Activated CD8-positive, alpha-beta memory T cell treated with anti-CD3 and anti-CD28 coated beads for 1 hour (primary cell): ENCODE measurements at places on chromosomes 16 and 17.

DNA sequence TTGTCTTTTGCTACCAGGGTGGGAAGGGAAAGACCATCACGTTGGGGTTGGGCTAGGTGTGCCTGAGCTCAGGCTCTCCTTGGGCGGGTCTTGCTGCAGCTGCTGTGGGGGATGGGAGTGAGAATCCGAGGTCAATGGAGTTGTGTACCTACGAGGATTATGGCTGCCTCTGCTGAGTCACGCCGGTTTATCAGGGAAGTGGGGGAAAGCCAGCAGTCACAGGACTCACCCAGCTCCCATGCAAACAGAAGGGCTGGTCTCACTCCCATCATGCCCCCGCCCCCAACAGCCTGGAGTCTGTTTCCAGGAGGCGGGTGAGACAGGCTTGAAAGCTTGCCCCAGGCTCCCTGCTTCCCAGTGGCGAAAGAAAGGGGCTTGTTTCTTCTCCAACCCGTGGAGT is 1259.0 kb upstream of the GOT2 start:
- no peak for DNase-seq

DNA sequence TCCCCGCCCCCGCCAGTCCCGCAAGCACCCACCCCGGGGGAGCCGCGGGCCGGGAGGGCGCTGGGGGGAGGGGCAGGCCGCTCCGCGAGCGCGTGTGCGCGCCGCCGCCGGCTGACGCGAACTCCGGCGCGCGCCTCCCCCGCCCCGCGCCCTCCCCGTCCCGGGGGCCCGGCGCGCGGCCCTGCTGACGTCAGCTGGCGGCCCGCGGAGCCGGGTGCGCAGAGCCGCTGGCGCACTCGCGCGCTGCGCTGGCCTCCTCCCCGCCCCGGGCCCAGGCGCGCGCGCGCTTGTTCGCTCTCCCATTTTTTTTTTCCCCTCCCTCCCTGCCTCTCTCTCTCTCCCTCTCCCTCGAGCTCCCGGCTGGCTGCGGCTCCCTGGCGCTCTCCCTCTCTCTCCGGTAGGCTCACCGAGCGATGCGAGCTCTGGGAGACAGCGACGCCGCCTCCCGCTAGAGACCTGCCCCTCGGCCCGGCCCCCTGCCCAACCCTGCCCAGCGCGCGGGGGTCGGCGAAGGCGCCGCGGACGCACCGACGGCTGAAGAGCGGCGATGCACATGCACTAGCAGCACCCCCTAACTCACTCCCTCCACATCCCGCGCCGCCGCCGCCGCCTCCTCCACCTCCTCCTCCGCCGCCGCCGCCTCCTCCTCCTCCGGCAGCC is at the start of gene GNAO1:
GNAO1 (plus strand) TSS at position 334 of the 660 bp plus-strand sequence. CDS start 747 bp downstream, outside the sequence.
- DNase-seq: peak; percentile 50

DNA sequence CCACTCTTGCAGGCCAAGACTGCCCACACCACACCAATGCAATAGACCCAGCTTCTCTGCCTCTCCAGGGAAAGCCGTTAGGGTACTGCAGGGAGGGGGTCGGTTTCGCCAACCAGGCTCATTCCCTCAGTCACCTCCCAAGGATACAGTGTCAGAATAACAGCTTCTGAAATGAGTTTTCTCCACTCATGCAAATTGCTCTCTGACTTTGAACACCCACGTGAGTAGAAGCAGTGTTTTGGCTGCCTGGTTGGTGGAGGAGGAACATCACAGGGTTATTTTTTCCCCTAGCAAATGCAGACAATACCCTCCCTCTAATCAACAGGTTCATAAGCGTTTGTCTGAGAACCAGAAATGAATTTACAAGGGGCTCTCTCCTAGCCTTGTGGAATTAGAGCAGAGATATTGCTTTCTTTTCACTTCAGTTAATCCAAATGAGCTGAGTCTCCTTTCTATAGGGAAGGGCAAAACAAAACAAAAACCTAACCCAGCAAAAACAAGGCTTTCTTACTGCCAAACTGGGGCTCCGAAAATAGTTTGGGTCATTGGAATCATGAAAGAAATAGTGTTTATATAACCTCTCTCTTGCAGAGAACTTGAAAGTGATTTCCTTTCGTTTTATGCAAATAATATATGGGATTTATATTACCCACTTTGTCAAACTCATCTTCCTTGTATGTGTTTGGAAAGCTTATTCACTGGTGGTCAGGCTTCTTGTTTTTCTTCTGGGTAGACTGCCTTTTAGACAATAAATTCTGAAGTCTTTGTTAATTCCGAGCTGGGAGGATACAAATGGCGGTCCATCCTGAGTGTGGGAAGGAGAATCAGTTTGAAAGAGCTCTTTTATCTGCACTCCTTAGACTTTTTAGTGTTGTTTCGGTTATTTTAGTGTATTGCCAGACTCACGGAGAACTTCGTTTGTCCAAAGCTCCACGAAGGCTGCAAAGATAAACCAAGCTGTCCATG is 229.9 kb downstream of the MSI2 start:
- DNase-seq: no peak

- no peak for DNase-seq
Observed at GRCh38 chr17:17757956-17758845, 76.9 kb downstream of the RAI1 start.

DNA sequence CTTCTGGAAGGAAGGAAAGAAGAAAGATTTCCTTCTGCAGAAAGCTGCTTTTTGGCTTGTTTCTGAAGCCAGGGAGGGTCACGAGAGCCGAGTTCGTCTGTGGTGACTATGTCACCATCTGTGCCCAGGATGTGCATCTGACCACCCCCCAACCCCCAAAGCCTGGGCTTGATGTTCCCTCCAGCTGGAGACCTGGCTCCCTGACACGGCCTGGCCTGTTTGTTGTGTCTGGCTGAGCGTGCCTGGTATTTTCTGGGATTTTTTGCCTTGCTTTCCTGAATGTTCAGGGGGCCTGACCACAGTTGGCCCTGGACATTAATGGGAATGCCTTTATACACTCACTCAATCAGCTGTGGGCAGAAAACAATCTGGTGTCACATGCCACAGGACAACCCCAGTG is 38.9 kb downstream of the LGALS9 start:
- DNase-seq: no peak

DNA sequence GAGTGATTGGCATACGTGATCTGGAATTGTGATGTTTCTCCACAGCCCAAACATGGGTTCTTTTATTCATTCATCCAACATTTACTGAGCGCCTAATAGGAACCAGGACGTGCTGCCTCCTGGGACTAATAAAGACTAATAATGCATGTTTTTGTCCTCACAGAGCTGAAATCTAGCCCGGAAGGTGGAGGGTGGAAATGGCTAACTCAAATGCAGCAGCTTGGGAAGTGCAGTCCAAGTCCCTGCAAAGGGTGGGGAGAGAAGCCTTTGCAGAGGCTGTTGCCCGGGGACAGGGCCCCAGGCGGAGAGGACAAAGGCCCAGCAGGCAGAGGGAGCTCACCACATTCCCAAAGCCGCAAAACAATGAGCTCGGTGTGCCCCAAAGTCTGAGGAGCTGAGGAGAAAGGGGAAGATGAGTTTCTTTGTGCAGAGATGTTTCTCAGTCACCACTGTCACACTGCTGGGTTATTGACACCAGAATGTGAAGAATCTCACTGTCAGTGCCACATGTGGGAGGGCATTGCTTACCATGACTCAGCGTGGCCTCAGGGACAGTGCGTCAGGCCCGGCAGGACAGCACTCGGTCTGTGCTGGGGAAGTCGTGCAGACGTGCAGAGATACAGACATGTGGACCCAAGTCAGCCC is 118.2 kb upstream of the CHMP6 start:
- no peak for DNase-seq

DNA sequence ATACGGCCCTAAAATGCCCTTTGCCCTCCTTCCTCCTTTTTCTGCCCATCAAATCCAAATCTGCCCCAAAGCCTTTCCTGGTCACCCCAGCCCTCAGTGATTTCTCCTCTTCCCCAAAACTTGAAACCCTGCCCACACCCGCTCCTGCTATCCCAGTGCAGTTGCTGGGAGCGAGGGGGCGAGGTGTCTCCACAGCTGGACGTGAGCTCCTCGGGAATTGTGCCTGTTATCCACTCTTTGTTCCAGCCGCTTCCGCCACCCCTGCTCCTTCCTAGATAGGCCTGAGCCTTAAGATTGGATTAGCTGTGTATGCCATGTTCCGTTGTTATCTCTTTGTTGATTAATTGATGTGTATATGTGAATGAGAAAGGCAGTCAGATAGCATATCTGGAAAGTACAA is 2.6 kb upstream of the KRT35 start:
- DNase-seq: no peak

- DNase-seq: peak; percentile 58
Observed at GRCh38 chr17:48074322-48075081, 26.3 kb downstream of the NFE2L1 start.

DNA sequence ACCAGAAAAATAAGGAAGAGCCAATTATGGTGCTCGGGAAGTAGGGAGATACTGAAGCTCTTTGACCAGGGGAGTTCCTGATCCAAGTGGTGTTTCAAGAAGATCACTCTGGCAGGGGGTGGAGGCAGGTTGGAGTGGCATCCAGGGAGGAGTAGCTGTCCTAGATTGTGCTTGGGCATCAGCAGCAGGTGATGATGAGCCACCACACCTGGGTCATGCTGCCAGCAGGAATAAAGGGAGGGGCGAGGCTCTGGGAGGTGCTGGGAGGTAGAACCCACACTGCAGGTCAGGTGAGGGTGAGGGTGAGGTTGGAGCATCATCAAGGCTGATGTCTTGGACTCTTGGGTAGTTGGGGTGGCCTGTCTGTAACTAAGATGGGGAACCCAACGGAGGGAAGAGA is 35.4 kb upstream of the ADGRG1 start:
- no peak for DNase-seq

- DNase-seq: peak; percentile 30
Observed at GRCh38 chr16:69396187-69397061, 10.6 kb upstream of the TERF2 start.

GRCh38 chr17:65433592-65433991 is 127.9 kb downstream of the AXIN2 start:
- DNase-seq: no peak

- DNase-seq: no peak
Observed at GRCh38 chr17:41784207-41784744, 2.2 kb downstream of the JUP start.

- no peak for DNase-seq
Observed at GRCh38 chr17:17605729-17606088, 14.2 kb upstream of the PEMT start.

DNA sequence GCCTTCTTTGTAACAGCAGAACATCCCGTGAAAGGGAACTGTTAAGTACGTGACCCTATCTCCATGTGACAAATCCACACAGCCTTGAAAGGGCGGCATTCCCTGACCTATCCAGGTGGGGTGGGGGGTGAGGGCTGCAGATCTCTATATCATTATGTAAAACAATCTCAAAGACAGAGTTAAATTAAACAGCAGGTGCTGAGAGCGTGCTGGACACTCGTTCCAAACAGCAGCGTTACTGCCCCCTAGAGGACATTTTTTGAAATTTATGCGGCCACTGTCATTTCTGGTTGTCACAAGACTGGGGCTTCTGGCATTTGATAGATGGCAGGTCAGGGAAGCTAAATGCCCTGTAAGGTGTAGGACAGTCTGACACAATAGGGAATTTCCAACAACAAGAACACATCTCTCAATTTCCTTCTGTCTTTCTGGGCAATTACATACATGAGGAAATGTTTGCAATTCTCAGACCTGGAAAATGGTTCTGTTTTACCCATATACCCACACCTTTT is 6.7 kb upstream of the SLC25A39 start:
- peak; percentile 40 for DNase-seq

DNA sequence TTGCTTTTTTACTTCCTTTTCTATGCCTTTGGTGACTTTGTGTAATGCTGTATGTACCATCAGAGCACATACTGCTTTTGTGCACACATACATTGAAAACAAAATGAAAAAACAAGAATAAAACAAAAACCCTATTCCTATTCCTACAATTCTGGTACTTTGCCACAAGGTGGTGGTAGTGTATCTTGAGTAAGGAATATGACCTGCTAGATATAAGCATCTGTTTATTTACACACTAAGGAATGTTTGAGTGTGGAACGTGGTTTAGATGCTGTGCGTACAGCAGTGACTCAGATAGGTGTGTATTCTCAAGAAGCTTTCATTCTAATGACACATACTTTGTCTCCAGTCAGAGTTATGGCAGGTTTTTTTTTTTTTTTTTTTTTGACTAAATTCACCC is 606.2 kb downstream of the WWOX start:
- DNase-seq: no peak

DNA sequence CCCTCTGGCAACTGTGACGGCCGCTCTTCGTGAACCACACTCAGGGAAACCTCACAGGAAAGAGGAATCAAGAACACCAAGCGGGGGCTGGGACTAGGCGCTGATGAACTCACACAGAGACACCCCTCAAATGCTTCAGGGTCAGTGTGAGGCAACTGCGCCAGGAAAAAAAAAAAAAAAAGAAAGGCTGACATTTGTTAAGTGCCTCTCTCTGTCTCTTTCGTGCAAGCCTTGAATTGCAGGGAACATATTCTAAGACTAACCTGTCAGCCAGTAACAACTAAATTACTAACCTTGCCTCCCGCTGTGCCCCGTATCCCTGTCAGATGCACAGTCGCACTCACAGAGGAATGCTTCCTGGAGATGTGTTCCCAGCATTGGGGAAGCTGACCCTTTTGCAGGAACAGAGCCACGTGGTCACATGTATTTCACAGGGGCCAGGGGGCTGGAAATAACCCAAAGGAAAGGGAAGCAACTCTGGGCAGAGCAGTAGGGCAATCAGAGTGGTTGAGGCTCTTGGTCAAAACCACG is 247.8 kb downstream of the XYLT1 start:
- no peak for DNase-seq

GRCh38 chr16:87487361-87487924 is 5.4 kb downstream of the ZCCHC14 start:
- no peak for DNase-seq

GRCh38 chr16:68355447-68356248 is 44.8 kb downstream of the PRMT7 start:
- DNase-seq: no peak

GRCh38 chr16:49921791-49922456 is 66.0 kb upstream of the ZNF423 start:
- no peak for DNase-seq

DNA sequence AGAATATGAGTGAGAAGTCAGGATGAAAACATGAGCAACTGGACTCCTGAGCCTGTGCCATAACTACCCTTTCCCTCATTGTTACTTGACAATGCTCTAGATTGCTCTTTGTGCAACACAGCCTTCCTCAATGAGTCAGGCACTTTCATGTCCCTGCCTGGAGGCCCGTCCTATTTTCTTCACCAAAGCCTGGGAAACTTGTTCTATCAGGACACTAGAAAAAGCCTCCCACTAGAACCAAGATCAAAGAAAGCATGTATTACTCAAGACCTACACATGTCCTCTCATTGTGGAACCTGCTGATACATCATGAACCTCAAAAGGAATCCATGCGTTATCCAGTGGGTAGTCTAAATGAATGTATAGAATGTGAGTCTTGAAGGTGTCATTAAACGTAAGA is 624.5 kb downstream of the TOX3 start:
- no peak for DNase-seq

- no peak for DNase-seq
Observed at GRCh38 chr16:66942981-66943380, 7.7 kb downstream of the CES2 start.

DNA sequence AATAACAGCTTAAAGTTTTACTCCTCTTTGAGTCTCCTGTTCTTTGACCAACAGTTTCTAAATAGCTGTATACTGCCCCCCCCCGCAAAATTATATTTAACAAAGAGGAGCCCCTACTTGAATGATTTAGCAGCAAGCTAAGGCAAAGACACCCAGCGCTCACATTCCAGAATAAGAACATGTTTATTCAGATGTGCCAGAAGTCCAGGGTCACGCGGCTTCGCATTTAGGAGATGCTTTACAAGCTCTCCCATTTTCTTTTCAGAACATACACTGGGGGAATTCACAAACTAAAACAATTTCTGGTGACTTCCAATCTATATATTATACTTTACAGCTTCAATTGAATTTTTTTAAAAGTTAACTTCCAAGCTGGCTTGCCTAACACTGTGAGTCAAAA is 5.3 kb downstream of the PLD6 start:
- no peak for DNase-seq
